ENCODE measurements at places on chromosomes 7 and 10. TPM values are rescaled to one million over a fixed set of nuclear protein-coding genes. Genes with fewer than 3 reads are reported as not detected.
A peak's percentile ranks its signal among the peaks of the same experiment; 100 is the strongest.

DNA sequence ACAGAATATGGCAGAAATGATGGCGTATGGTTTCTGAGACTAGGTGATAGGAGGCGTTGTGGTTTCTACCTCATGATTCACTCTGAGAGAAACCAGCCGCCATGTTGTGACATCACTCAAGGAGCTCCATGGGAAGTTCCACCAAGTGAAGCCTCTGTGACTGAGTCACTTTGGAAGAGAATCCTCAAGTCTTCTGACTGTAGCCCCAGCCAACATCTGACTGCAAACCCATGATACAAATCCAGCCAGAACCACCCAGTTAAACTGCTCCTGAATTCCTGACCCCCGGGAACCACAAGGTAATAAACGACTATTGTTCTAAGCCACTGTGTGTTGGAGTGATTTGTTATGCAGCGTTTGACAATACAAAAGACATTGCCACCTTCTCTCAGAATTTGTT is 91.1 kb upstream of the CARD11 start:
- H3K27ac ChIP-seq, result no peak overlapping the region
- no peaks in the 10 kb centered on the region for H3K36me3 ChIP-seq
- H3K4me3 ChIP-seq, result no peak overlapping the region
- H3K27me3 ChIP-seq, result no peaks in the 10 kb centered on the region

The EGR2 gene
- 2.7 TPM for total RNA-seq

The MICALL2 gene
- 7.9 TPM for total RNA-seq

The DRGX gene
- total RNA-seq, result not detected

- H3K27me3 ChIP-seq, result no peaks in the 10 kb centered on the region
- H3K36me3 ChIP-seq, result no peaks in the 10 kb centered on the region
- no peak overlapping the region for H3K27ac ChIP-seq
- DNase-seq, result no peak
- H3K4me3 ChIP-seq, result peak overlapping the region; percentile 9
These were observed 17.8 kb downstream of the GIMAP8 start for GRCh38 chr7:150468241-150468640.

The CALHM3 gene
- total RNA-seq, result not detected

The ZP3 gene
- 11.2 TPM for total RNA-seq

- H3K27ac ChIP-seq, result no peak overlapping the region
- H3K4me3 ChIP-seq, result no peak overlapping the region
- H3K4me1 ChIP-seq, result no peaks in the 10 kb centered on the region
- DNase-seq, result no peak
These were observed 18.5 kb upstream of the TTYH3 start for GRCh38 chr7:2613098-2613930.

The NPY4R2 gene
- not detected for total RNA-seq

- H3K36me3 ChIP-seq, result no peaks in the 10 kb centered on the region
- DNase-seq, result no peak
- H3K4me3 ChIP-seq, result no peak overlapping the region
- H3K4me1 ChIP-seq, result no peaks in the 10 kb centered on the region
- no peaks in the 10 kb centered on the region for H3K27me3 ChIP-seq
- H3K27ac ChIP-seq, result no peak overlapping the region
These were observed 26.0 kb upstream of the CHST3 start for GRCh38 chr10:71938211-71938610.

- H3K27me3 ChIP-seq, result no peaks in the 10 kb centered on the region
- DNase-seq, result no peak
- H3K36me3 ChIP-seq, result no peaks in the 10 kb centered on the region
- no peak overlapping the region for H3K27ac ChIP-seq
- H3K4me1 ChIP-seq, result no peaks in the 10 kb centered on the region
These were observed 498.7 kb upstream of the MKI67 start for GRCh38 chr10:128624656-128625530.

DNA sequence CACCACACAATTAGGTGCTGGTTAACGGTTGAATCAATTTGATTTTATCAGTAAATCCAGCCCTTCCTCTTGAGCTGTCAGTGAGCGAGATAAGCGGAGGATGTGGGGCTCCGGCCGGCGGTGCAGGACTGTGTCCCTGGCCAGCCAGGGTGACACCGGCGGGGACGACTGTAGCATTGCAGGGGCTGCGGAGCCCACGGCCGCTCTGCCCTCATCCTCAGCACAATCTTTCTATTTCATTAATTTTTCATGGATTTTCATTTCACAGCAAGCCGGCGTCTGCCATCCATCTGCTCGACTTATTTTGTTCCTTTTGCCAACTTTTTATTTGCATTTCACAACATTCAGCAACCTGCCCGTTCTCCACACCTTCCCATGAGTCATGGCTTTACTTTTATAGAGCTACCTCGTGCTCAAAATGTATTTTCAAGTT is 4.7 kb downstream of the ADARB2 start:
- no peak overlapping the region for H3K4me3 ChIP-seq
- H3K27ac ChIP-seq, result no peak overlapping the region
- peaks cover 2% of the 10 kb centered on the region for H3K4me1 ChIP-seq
- no peaks in the 10 kb centered on the region for H3K36me3 ChIP-seq
- H3K27me3 ChIP-seq, result no peaks in the 10 kb centered on the region

- peak; percentile 86 for DNase-seq
- H3K36me3 ChIP-seq, result no peaks in the 10 kb centered on the region
- H3K4me1 ChIP-seq, result peaks cover 34% of the 10 kb centered on the region
- peak overlapping the region; percentile 39 for H3K27ac ChIP-seq
- no peaks in the 10 kb centered on the region for H3K27me3 ChIP-seq
These were observed 144.5 kb downstream of the NEURL1 start for GRCh38 chr10:103637927-103638557.

The SMNDC1 gene
- total RNA-seq, result 31.2 TPM

- peaks cover 1% of the 10 kb centered on the region for H3K4me1 ChIP-seq
- H3K27ac ChIP-seq, result no peak overlapping the region
- no peak for DNase-seq
- no peak overlapping the region for H3K4me3 ChIP-seq
These were observed 2.5 kb upstream of the SLIT1 start for GRCh38 chr10:97188261-97188711.

- no peak overlapping the region for H3K27ac ChIP-seq
- H3K27me3 ChIP-seq, result no peaks in the 10 kb centered on the region
- no peak for DNase-seq
- H3K4me1 ChIP-seq, result no peaks in the 10 kb centered on the region
These were observed 307.3 kb downstream of the CAMK1D start for GRCh38 chr10:12656518-12657142.

DNA sequence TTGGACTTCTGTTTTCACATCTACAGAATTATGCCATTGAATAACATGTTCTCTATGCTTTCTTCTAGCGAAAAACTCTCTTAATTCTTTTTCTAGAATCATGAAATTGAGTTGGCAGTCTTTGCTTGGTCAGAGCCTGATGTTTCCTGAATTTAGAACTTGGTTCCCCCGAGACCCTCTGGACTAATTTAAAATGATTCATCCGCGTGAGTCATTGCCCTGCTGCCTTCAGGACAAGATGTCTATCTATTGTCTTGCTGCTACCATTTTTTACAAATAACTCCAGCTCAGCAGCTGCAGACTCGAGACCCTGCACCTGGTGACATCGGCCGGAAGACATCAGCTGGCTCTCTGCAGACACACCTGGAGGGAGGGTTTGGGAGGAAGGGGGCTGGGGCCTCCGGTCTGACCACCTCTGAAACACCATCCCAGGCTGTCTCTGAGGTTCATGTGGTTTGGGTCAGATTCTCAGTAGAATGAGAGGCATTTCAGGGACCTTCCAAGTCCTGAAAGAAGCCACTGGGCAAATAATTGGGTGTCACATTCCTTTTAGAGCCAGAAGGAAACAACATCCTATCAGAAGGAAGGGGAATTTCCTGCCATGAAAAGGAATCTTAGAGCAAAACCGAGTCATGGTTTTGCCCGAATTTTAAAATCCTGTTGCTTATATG is 20.9 kb upstream of the KLF6 start:
- no peaks in the 10 kb centered on the region for H3K36me3 ChIP-seq
- H3K4me3 ChIP-seq, result no peak overlapping the region

The SORCS1 gene
- total RNA-seq, result 0.84 TPM

DNA sequence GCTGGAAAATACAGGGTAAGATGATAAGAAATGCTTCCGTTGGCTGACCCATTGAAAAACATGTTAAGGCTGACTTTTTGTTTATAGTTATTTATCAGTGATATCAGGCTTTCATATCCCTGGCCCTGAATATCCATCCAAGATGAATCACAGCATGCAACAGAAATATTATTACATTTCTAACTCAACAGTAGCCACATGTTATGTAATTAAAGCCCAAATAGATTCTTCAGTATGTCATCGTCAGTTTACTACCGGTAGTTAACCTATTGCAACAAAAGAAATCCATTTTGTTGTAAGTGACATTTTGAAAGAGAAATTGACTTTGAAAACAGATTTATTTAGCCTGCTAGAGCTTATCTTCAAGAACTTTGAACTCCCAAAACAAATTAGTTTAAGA is 354.1 kb upstream of the CELF2 start:
- no peak for DNase-seq
- H3K27ac ChIP-seq, result no peak overlapping the region
- H3K36me3 ChIP-seq, result no peaks in the 10 kb centered on the region
- no peaks in the 10 kb centered on the region for H3K27me3 ChIP-seq
- no peak overlapping the region for H3K4me3 ChIP-seq
- peaks cover 15% of the 10 kb centered on the region for H3K4me1 ChIP-seq

DNA sequence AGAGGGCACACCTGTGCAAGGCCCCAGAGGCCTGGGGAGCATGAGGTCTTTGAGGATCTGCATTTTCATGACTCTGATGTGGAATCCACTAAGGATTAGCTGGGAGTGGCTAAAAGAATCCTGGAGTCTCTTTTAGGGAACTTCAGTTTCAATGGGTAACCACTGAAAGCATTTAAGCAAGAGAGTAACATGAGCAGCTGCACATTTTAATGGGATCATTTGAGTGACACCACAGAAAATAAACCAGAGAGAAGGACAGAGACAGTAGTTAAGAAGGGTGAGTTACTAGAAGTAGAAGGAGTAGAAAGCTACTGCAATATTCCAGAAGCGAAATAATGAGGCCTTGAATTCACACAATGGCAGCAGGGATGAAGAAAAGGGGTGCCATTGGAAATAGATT is 5.2 kb downstream of the GOT1 start:
- peaks cover 3% of the 10 kb centered on the region for H3K4me1 ChIP-seq
- no peaks in the 10 kb centered on the region for H3K27me3 ChIP-seq
- DNase-seq, result no peak
- no peak overlapping the region for H3K4me3 ChIP-seq
- no peak overlapping the region for H3K27ac ChIP-seq

The RSBN1L gene
- total RNA-seq, result 22.9 TPM

DNA sequence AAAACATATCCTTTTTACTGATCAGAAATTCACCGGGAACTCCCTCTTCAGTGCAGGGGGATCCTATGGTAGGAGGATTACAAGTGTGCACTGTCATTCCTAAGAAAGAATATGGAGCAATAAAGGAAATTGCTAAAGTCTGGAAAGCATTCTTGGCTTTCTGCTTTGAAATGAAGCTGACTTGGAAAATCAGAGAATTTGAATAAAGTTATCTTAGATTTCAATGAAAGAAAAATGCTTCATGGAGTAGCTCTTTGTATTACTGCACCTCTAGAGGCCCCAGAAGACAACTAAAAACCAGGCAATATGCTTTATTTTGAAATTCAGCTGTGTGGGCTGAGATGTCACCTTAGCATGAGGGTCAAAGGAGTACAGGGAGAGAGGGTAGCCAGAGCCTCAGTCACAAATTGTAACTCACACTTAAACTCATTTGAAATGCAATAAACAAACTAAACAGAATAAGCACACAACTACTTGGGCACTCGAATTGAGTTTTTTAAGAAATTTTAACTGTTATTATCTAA is 102.5 kb downstream of the IMMP2L start:
- no peaks in the 10 kb centered on the region for H3K4me1 ChIP-seq
- H3K36me3 ChIP-seq, result no peaks in the 10 kb centered on the region
- no peak overlapping the region for H3K27ac ChIP-seq
- H3K27me3 ChIP-seq, result no peaks in the 10 kb centered on the region
- no peak for DNase-seq
- H3K4me3 ChIP-seq, result no peak overlapping the region

- peak overlapping the region; percentile 85 for H3K27ac ChIP-seq
- peaks cover 7% of the 10 kb centered on the region for H3K4me1 ChIP-seq
- H3K4me3 ChIP-seq, result peak overlapping the region; percentile 87
These were observed 455 bp downstream of the CUL2 start for GRCh38 chr10:35089611-35090161.

The CABCOCO1 gene
- 10.1 TPM for total RNA-seq

The STEAP1B gene
- 0.30 TPM for total RNA-seq

The ZNF3 gene
- total RNA-seq, result 38.4 TPM

The GIMAP8 gene
- 5.5 TPM for total RNA-seq

GRCh38 chr7:121049028-121049791 is 60.7 kb downstream of the CPED1 start:
- no peak overlapping the region for H3K4me3 ChIP-seq
- no peak for DNase-seq
- no peaks in the 10 kb centered on the region for H3K36me3 ChIP-seq
- H3K27ac ChIP-seq, result no peak overlapping the region

GRCh38 chr7:1967512-1968396 is 265.0 kb downstream of the MAD1L1 start:
- H3K36me3 ChIP-seq, result no peaks in the 10 kb centered on the region
- no peak overlapping the region for H3K4me3 ChIP-seq
- no peak overlapping the region for H3K27ac ChIP-seq
- no peaks in the 10 kb centered on the region for H3K27me3 ChIP-seq
- DNase-seq, result no peak
